ENCODE measurements at places on chromosomes 13 and 19.

- DNase-seq: no peak
Observed at GRCh38 chr13:36068566-36068965, 62.6 kb downstream of the DCLK1 start.

- DNase-seq: no peak
Observed at GRCh38 chr13:99472122-99472440, 29.2 kb upstream of the TM9SF2 start.

DNA sequence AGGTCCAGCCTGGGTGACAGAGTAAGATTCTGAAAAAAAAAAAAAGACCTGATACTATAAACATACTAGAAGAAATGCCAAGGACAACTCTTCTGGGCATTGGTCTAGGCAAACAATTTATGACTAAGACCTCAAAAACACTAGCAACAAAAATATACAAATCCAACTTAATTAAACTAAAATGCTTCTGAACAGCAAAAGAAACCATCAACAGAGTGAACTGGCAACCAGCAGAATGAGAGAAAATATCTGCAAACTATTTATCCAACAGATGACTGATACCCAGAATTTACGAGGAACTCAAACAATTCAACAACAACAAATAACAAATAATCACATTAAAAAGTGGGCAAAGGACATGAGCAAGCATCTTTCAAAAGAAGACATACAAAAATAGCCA, 26.8 kb upstream of the GPC6 start:
- no peak for DNase-seq

- DNase-seq: no peak
Observed at GRCh38 chr13:83201506-83201905, 680.8 kb downstream of the SLITRK1 start.

DNA sequence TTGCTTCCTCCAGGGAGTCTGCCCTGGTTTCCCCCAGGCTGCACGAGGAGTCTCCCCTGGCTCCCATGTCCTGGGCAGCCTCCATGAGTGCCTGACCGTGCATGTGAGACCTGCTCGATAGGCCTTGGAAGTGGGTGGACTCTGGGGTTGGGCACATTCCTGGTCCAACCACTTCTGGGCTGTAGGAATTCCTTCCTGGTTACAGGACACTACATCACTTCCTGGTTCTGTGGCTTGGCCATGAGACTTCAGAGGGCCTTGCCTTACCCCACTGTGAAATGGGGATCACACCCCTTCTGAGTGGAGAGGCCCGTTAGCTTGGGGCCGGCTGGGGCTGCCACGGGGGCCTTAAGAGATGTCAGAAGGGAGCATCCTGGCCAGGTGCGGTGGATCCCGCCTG, 4.0 kb upstream of the ZNF628 start:
- DNase-seq: no peak

All from GOT3 (cell line).